ENCODE measurements at places on chromosomes 12 and 14. TPM values are rescaled to one million over a fixed set of nuclear protein-coding genes. Genes with fewer than 3 reads are reported as not detected.

DNA sequence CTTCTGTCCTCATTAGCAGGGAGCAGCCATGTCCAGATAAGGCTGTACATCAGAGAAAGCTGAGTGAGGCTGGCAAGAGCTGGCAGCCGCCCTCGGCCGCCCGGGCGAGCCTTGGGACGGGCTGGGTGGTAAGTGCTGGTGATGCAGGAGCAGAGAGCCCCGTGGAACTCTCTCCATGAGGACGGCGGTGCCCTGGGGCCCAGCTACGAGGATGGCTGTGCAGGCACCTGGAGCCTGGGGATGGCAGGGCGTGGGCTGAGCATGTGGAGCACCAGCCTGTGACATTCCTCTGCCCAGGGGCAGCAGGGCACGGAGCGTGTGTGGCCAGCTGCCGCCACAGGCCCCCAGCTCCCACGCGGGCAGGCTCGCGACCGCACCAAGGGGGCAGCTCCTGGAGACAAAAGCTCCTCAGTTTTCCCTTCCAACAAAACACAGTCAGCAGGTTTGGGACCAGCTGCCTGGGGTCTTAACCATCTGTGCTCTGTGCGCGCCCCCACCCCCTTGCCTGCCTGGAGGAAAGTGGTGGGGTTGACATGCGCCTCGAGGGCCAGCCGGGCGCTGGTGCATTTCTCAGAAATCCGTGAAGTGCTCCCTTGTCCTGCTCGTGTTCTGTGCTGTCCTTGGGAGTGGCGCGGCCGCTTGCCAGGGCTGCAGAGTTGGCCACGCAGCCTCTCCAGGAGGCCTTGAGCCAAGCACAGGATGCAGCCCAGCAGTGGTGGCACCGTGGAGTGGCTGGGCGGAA is 21.4 kb downstream of the PACS2 start:
- peaks cover 13% of the 10 kb centered on the region for H3K4me1 ChIP-seq
- H3K27ac ChIP-seq, result no peak overlapping the region
- H3K27me3 ChIP-seq, result no peaks in the 10 kb centered on the region
- H3K36me3 ChIP-seq, result peaks cover 3% of the 10 kb centered on the region
- DNase-seq, result no peak
- H3K4me3 ChIP-seq, result no peak overlapping the region

DNA sequence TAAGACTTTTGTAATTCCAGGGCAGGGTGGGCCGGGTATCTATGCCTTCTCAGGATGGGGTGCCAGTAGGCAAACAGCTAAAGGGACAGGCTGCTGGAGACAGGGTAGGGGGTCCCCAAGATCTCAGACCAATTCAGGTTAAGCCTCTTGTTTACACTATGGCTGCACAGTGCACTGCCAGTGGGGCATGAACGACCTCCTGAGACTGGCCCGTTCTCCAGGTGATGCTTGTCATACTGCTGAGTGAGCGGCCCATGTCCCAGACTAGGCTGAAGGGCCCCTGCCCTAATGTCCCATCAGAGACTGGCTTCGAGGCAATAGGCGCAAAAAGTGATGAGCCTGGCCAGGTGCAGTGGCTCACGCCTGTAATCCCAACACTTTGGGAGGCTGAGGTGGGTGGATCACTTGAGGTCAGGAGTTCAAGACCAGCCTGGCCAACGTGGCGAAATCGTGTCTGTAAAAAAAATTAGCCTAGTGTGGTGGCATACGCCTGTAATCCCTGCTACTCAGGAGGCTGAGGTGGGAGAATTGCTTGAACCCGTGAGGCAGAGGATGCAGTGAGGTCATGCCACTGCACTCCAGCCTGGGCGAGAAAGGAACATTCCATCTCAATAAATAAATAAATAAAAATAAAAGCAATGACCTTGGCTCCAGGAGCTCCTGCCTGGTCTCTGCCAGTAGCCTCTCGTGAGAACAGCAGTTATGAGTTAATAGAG is 12.6 kb downstream of the SLC25A29 start:
- H3K4me3 ChIP-seq, result no peak overlapping the region
- H3K27ac ChIP-seq, result no peak overlapping the region
- peak; percentile 54 for DNase-seq
- peaks cover 3% of the 10 kb centered on the region for H3K36me3 ChIP-seq
- peaks cover 17% of the 10 kb centered on the region for H3K4me1 ChIP-seq

DNA sequence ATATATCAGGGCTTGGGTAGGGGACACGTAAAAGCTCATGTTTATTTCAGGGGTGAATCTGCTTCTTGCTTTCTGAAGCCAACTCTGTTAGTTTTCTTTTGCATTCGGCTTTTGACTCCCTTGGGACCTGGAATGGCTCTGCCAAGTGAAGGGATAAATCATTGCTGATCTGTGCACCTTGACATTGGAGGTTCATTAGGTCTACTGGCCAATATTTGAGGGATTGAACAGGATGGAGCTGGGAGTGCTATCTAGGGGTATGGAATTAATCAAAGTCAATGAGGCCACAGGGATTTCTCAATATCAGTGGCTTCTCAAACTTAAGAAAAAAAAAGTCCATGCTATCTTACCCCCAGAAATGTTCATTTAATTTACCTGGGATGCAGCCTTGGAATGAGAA is 203.5 kb upstream of the RMST start:
- no peak overlapping the region for H3K4me3 ChIP-seq
- H3K36me3 ChIP-seq, result no peaks in the 10 kb centered on the region
- no peak overlapping the region for H3K27ac ChIP-seq

- H3K27ac ChIP-seq, result no peak overlapping the region
- no peak overlapping the region for H3K4me3 ChIP-seq
- H3K36me3 ChIP-seq, result no peaks in the 10 kb centered on the region
- peaks cover 14% of the 10 kb centered on the region for H3K27me3 ChIP-seq
- DNase-seq, result no peak
Measured at GRCh38 chr14:56422221-56422620, 157.4 kb upstream of the TMEM260 start.

NPFF gene
- not detected for total RNA-seq

- DNase-seq, result no peak
- peaks cover 29% of the 10 kb centered on the region for H3K4me1 ChIP-seq
Measured at GRCh38 chr14:54344445-54344844, 52.4 kb upstream of the CDKN3 start.
